Activated CD8-positive, alpha-beta memory T cell treated with anti-CD3 and anti-CD28 coated beads for 4 hours (primary cell): ENCODE measurements at places on chromosomes 12 and 14.

DNA sequence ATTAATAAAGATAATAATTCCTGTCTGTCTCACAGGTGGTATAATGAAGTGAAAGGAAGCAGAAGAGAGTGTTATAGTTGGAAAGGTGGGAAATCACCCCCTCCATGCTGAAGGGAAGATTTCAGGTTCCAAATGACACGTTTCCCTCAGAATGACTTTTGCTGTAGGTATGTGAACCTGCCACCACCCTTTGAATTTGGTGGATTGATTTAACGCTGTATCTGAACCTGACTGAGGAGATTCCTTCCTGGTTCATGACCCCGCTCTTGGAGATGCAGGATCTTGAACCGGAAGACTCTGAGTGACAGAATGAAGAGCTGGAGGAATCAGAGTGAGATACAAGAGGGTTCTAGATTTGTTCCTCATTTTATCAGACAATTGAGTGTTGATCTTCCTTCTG lies 20.3 kb upstream of the EMP1 start:
- DNase-seq, result no peak

DNA sequence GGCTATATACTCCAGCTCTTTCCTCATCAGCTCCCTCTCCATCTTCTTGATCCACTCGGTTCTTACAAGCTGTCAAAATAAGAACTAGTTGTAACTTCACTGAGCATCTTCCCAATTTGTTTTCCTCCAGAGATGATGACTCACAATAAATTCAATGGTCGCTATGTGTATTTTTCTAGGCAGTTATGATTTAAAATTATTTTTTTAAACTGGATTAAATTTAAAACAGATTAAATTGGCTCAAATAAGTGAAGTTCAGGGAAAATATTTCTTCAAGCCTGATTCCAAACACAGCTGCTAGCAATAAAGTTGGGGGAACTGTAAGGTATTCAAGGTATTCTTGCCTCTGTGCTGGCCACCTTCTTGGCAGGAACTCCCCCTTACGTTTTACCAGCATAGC lies 717.7 kb upstream of the USP15 start:
- DNase-seq, result no peak

- no peak for DNase-seq
These were observed 124.2 kb downstream of the TTC7B start for GRCh38 chr14:90692061-90692460.

DNA sequence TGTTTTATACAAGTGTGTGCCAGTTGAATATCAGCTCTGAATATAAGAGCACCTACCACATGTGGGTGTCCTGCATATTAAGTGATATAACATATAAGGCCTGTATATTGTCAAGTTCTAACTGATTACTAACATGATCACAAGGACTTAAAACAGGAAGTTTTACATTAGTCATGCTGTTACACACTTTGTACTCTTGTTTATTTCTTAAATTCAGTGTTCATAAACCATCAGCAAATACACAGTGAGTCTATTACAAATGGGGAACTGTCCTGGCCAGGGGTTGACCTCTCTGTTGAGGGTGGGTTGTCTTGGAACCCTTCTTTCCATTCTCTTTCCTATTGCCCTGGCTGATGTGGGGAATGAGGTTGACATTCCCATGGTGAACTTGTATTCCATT lies 19.1 kb downstream of the HELB start:
- DNase-seq, result no peak

GRCh38 chr12:129195081-129195480 lies 341.8 kb downstream of the GLT1D1 start:
- DNase-seq, result no peak

- no peak for DNase-seq
These were observed 250.7 kb downstream of the BTG1 start for GRCh38 chr12:91894911-91895310.

DNA sequence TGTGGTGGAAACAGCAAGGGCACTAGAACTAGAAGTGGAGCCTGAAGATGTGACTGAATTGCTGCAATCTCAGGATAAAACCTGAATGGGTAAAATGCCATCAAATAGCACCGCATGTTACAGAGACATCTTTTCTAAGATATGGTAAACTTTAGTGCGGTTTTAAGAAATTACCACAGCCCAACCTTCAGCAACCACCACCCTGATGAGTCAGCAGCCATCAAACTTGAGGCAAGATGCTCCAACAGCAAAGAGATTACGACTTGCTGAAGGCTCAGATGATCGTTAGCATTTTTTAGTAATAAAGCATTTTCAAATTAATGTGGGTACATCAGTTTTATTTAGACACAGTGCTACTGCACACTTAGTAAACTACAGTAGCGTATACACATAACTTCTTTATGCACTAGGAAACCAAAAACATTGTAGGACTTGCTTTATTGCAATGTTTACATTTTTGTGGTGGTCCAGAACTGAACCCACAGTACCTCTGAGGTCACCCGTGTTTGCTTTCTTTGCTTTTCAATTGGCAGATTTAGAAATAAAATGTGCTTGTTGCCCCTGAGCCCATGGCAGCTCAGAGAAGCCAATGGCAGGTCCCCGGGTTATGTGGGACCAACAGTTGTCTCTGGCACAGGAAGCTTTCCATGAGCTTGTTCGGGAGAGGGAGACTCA lies 15.9 kb downstream of the GOLGA3 start:
- no peak for DNase-seq

GRCh38 chr14:22822016-22822570 lies 6.9 kb upstream of the SLC7A7 start:
- DNase-seq, result no peak

DNA sequence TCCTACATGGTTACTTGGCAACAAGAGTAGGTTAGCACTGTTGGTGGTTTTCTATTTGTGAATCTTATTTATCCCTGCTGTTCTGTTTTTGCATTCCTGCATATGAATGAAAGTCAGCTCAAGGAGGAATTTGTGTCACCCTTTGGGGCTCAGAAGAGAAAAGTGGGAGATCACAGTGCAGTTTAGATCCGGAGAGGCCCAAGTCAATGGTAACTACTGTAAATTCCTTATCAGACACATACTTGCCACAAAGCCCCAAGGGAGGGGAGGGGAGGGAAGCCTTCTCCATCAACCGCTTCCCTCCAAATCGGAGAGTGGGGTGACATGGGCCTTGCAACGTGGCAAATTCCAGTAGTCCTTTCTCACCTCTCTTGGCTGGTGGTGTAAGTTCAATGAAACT lies 15.0 kb downstream of the GSG1 start:
- DNase-seq, result no peak

DNA sequence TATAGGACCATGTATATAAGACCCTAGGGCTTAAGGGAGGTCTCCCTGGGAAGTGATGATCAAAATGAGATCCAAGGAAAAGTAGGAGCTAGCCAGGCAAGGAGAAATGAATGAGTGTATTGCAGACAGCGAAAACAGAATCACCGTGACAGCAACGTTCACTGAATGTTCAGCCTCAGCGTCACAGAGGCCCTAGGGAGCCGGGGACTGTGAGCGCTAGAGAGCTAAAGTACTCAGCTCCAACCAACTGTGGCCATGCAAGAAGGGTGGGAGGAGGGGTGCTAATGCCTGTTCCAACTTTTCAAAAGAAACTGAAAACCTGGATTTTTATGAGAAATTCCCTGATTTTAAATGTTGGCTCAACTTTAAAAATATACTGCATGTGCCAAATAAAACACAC lies 105.5 kb upstream of the CCND2 start:
- DNase-seq, result no peak

DNA sequence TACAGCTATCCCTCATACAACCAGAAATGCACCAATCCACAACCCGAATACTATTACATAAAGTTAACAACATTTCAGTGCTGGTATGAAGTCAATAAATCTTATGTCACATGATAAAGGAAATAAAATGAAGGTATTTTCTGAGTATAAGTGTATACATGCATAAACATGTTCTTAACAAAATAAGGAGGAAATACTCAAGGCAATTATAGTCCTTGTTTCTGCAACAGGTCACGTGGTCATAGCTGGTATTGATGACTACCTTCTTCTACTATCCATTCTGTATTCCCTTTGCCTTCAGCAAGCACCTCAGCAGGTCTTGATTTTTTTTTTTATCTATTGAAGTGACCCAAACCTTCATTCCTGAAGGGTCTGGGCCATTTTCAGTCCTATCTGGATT lies 675.6 kb downstream of the RPL10L start:
- DNase-seq, result no peak

DNA sequence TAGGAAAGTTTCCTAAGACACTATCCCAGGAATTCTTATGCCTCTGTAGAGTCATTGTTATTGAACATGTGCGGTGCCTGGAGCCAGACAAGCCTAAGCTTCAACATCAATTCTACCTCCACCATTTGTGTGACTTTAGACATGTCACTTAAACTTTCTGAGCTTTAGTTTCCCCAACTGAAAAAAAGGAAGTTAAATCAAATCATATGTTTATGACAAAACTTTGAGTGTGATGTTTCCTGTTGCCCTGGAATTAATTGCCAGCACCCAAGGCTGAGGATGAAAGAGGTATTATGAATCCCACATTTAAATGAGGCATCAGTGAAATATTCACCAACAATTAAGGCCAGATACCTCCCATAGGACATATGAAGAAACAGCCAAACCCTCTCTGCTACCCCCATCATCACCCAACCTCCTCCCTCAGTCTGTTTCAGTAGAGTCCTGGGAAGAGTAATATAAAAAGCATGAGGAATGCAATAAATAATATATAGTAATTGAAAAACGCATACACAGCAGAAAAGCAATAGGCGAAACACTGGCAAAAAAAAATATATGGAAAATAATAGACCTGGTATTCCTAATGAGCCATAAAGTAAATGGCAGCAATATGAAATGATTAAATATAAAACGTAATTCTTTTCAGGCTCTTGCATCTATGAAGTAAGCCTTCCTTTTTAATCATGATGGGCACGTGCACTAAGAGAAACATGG lies 182.0 kb upstream of the DCN start:
- no peak for DNase-seq

GRCh38 chr12:52351196-52352059 lies 15.9 kb downstream of the KRT85 start:
- DNase-seq, result peak; percentile 36

DNA sequence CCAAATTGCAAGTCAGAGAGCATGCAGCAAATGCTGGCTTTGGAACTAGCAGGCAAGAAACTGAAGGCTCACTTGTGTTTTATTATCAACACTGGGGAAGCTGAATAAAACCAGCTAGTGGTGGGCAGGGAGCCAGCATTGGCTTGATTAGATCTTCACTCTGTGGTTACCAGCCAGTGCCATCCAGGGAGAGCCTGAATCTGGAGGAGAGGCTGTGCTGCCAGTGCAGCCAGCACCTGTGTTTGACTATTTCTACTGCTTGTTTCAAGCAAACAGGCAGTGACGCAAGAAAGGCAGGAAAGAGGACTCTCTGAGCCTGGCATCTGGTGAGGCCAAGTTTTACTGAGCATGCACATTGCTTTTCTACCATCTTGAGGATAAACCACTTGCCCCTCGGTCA lies 247.0 kb downstream of the PHLDA1 start:
- no peak for DNase-seq

- no peak for DNase-seq
These were observed 186.1 kb upstream of the GARIN2 start for GRCh38 chr14:67002994-67003753.

GRCh38 chr14:64718762-64719161 lies 14.5 kb downstream of the PLEKHG3 start:
- no peak for DNase-seq

- DNase-seq, result no peak
These were observed 14.0 kb downstream of the RNASE2 start for GRCh38 chr14:20969336-20969735.

- no peak for DNase-seq
These were observed 13.3 kb upstream of the C12orf75 start for GRCh38 chr12:105316931-105317852.

GRCh38 chr14:88247228-88247627 lies 75.8 kb downstream of the KCNK10 start:
- no peak for DNase-seq

- DNase-seq, result no peak
These were observed 17.0 kb downstream of the NCOR2 start for GRCh38 chr12:124550123-124551089.

- DNase-seq, result no peak
These were observed 34.1 kb upstream of the ITPR2 start for GRCh38 chr12:26867080-26867479.

- no peak for DNase-seq
These were observed 568 bp upstream of the SIVA1 start for GRCh38 chr14:104752423-104752734.
